ENCODE measurements at places on chromosomes 16 and 17.
A peak's percentile ranks its signal among the peaks of the same experiment; 100 is the strongest.

- DNase-seq: no peak
Measured at GRCh38 chr17:8402921-8403536, 5.4 kb upstream of the RNF222 start.

DNA sequence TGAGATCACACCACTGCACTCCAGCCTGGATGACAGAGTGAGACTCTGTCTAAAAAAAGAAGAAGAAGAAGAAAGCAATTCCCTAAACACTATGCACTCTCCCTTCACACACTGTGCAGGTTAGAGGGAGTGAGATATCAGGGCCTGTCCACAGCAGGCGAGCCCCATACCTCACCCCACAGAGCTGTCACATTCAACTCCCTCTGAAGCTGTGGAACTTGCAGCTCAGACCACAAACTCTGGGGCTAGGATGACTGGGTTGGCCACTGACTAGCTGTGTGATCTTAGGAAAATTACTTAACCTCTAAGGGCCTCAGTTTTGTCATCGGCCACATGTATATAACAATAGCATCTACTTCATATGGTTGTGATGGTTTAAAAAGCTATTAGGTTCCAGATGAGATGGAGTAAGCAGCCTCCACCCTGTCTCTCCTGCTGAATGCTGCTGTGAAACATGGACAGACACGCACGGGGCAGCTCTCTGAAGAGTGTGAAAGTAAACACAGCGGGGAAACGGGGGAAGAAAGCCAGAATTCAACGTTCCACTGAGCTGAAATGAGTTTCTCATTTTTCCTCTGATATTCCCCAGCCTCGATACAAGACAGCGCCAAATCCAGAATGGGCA is 13.6 kb upstream of the PYY start:
- no peak for DNase-seq

GRCh38 chr16:67419931-67420330 is 3.7 kb upstream of the ZDHHC1 start:
- no peak for DNase-seq

DNA sequence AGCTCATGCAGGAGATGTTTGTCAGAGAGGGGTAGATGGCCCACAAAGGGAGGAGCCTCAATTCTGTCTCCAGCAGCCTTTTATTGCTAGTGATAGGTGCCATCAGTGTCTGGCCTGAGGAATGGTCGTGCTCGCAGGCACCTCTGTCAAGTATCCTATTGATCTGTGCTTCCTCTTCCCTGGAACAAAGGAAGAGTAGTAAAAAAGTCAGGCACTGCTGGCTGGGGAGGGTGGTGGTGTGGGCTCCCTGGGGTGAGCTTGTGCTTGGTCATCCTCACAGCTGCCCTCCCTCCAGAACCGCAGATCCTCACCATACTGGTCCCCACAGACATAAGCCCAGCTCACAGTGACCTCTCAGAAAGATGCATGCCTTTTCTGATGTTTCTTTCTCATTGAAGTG is 15.0 kb upstream of the SALL1 start:
- no peak for DNase-seq

- no peak for DNase-seq
Measured at GRCh38 chr16:56324406-56324805, 100.9 kb downstream of the AMFR start.

DNA sequence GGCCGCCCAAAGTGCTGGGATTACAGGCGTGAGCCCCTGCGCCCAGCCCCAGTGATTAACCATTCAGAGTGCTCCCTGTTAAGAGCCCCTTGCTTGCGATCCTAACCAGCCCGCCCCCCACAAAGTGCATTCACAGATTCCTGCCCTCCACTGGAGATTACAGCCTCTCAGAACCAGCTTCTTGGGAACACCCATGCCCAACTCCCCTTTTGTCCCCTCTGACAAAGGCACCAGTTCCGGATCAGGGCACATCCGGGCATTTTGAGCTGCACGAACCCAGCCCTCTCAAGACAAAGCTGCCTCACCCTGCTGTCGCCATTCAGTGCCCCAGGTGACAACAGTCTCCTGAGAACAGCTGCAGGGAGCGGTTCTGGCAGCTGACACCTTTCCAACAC is 848 bp upstream of the KRT19 start:
- no peak for DNase-seq

DNA sequence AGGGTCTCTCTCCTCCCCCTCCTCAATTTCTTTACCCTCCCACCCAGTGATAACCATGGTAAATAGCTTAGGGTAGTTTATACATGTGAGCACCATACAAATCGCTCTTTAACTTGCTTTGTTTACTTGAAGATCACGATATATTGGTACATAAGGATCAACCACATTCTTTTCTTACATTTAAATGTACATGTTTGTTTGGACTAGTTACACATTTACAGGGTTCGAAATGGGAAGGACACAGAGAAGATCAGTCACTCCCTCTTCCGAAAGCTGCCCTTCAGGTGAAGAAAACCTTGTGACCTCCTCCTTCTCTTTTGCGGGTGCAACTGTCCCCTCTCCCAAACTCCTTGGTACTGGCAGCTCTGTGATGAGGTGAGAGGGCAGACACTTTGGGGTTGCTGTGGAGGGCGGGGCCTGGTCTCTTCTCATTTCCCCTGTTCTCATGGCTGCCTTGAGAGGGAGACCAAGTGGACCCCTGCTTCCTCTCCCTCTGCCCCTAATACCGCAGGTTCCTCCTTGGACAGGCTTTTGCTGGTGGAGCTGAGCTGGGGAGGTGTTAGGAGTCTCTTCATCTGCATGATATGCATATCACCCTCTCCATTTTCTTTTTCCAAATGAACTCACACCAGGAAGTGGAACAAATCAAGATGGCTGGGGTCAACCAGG is 4.7 kb upstream of the PIK3R6 start:
- no peak for DNase-seq

DNA sequence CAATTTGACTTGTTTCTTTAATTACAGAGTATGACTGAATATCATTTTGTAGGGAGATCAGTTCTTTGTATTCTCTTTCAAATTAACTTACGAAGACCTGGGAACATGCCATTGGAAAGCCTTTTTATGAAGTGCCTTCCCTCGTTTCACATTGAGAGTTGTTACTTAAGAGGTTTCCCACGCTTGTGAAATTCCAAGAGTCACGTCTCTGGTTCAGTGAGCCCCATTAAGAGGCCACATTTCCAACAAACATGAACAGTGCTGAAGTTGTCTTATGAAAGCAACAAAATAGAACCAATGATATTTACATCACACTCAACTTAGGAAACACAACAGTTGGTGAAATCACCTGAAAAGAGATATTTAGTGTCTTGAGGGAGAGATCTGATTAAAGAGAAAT is 334.1 kb downstream of the TOX3 start:
- no peak for DNase-seq

GRCh38 chr17:67221062-67221998 is 23.7 kb downstream of the HELZ start:
- peak; percentile 8 for DNase-seq

DNA sequence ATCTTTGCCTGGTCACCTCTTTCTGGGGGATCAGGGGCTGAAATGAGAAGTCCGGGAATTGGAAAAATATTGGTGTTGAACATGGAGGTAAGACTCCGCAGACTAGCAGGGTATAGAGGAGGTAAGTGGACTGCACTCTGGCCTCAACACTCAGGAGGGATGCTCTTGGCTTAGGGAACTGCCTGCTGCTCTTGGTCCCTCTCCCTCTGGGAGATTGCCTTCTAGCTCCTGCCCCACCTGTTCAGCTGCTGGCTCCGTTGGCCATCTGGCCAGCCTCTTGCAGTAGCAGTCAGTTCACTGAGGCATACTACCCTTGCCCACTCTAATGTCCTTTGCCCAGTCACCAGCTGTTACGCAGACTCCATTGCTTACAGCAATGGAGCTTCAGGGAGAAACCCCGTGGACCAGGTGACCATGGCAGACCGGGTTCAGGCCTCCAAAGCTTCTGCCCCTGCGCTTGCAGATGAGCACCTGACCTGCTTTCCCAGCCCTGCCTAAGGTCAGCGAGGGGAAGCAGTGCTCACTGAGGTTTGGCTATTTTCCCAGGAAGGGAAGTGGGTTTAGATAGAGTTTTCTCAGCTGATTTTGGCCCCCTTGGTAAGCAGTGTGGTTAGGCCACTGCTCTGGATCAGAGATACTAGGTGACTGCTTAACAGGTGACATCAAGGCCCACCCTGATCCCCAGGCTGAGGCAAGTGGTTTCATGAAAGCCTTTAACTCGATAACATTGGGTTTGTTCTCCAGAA is 11.9 kb downstream of the CDK5RAP3 start:
- no peak for DNase-seq

DNA sequence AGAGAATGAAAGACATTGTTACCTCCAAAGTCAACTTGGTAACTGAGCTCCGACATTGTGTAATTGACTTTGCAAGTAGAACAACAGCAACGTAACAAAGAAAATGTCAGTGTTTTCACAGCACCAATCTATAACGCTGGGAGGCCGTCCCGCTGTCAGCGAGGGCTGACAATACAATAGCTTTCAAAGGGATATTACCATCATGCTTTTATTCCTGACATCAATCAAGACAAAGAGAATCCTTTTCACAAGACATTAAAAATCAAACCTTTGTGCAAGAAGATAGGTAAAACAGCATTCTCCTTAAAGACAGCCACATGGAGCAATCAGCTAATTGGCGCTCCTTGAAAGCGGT is 6.2 kb downstream of the ZNF423 start:
- DNase-seq: no peak

DNA sequence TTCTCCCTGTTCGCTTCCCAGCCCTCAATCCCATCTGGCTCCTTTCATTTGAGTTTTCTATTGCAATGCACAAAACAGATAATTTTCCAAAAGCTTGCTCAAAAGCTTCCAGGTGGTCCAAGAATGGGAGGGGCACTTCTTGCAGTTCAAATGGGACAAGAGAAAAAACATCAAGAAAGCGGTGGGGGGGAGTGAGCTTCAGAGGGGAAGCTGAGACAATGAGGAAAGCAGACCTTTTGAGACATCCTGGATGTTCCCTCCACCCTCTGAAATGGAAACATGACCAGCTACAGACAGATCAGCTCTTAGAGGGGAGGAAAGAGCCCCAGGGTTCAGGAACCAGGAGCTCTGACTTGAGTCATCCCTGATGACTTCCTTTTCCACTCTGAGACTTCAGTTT is 368.2 kb downstream of the SLC39A11 start:
- DNase-seq: no peak

DNA sequence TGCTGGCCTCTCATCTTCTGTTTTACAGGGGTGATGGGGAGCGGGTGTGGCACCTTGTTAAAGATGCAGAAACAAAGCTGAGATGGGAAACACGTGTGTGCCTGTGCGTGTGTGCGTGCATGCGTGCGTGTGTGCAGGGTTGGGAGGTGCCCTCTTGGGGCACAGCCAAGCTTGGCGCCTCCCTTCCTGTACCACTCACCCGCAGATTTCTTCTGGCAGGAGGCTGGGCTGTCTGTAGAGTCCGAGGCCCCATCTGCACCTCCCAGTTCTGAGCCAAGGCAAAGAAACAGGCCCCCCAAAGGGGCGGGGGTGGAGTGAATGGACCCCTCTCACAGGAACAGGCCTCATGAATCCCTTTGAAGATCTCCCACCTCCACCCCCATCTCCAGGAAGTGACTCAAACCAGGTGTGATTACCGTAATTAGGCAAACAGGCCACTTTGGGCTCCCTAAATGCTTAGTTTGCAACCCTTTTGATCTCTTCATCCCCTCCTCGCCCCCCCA is 20.9 kb downstream of the TNS4 start:
- DNase-seq: peak; percentile 72

DNA sequence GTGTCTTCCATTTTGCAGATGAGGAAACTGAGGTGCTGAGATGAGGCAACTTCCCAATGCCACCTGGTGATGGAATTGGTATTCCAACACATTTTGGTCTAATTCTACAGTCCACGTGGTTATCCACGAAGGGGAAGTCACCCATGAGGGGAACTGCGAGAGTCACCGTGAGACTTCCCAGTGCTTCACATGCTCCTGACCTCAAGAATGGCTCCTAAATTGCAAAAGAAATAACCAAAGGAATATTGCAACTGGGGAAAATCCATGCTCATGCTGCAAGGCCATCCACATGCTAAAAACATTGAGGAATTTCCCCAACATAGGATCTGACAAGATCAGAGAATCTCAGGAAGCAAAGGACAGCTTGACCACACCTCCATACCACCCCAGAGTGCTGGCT is 153.9 kb downstream of the HS3ST3B1 start:
- DNase-seq: no peak

- no peak for DNase-seq
Measured at GRCh38 chr17:44502598-44503146, 534 bp downstream of the GPATCH8 start.

- no peak for DNase-seq
Measured at GRCh38 chr17:38908676-38909181, 16.7 kb upstream of the LASP1NB start.

DNA sequence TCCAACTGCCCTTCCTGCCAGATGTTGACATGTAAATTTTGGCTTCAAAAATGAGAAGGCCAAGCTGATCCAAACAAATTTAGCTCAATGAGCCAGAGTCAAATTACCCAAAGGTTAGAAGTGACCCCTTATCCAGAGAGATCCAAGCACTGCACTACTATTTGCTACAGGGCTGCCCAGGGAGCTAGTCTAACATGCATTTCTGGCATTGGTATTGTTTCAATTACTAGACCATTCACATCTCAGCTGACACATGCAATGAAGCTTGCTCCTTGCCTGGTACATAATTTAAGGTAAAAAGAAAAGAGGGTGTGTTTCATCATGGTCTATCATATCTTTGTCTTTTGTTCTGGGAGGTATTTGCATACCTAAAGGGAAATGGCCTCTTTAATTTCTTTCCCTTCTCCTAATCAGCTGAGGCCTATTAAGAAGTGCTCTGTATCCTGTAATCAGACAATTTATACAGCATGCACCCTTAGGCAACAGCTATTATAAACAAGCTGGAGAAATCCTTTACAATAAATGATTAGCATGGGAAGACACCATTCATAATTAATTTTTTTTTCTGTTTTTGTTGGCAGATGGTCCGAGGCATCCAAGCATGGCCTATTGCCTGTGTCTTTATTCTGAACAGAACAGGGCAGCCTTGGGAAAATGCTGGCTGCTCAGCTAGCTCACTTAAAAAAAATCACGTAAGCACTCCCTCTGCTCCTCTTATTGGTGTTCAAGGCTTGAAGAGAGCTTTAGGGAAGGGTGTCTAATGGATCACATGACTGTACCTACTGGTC is 161.5 kb upstream of the SALL1 start:
- no peak for DNase-seq

DNA sequence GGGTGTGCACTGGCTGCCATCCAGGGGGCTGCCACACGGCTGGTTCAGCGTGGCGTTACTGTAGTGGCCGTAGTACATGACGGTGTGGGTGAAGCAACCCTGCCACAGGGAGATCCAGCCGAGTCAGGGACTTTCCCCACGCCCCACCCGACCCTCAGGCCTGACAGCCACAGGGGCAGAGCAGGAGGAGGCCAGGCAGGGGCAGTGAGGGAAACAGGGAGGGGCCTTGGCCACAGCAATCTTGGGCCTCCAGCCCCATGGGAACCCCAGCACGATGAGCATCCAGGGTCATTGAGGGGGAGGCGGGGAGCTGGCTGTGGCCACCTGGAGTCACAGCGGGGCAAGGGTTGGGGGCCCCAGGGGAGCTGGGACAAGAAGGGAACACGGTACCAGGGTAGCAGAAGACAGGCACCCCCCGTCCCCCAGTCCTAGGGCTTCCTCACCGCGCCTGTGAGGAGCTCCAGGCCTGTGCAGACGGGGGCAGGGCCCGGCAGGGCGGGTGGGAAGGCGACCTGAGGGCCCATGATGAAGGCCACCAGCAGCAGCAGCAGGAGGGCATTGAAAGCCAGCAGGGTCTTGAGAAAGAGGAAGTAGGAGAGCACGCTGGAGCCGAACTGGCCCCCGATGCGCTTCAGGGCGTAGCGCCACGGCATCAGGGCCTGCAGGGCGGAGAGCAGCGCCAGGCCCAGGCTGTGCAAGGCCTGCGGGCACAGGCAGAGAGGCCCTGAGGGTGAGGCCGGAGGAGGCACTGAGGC is 4.3 kb downstream of the TMC6 start:
- no peak for DNase-seq

- DNase-seq: no peak
Measured at GRCh38 chr16:86430814-86431213, 79.5 kb upstream of the FOXF1 start.

Data from activated CD4-positive, alpha-beta T cell treated with anti-CD3 and anti-CD28 coated beads for 4 hours (primary cell).